ENCODE measurements at places on chromosomes 6 and 20.

DNA sequence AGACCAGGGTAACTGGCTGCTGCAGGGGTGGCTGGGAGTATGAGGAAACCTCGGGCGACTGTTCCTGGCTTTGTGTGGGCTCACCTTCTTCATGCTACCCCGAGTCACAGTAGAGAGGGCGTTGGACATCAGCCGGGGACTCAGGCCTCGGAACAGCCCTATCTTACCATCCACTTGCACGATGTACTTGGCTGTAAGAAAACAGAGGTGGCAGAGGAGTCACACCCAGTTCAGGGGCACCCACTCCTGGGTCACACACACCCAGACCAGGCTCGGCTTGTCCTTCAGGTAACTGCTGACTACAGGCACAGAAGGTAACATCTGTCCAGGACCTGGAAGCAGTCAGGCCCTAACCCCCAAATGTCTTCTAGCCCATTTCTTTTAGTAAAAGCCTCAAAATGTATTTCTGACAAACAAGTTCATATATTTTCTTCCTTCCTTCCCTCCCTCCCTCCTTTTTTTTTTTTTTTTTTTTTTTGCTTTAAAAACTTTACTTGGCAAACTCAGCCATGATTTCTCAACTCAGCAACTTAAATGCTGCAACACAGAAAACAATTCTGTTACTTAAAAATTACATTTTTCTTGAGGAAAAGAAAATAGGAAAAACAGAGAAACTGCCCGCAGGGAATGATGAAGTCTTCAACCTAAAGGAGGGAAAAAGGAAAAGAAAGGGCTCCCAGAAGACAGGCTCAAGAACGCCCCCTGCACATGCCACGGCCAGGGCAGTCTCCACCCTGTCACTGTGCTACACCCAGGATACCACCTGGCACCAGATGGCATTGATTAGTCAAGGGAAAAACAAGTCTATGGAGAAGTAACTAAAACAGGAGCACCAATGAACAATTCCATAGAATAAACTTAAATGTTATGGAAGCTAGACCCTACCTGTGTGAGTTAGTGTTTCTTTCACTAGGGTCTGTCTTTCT, 7.3 kb downstream of the MTCH1 start:
- no peak for DNase-seq

GRCh38 chr20:34715384-34715783, 11.2 kb downstream of the TP53INP2 start:
- DNase-seq: no peak

DNA sequence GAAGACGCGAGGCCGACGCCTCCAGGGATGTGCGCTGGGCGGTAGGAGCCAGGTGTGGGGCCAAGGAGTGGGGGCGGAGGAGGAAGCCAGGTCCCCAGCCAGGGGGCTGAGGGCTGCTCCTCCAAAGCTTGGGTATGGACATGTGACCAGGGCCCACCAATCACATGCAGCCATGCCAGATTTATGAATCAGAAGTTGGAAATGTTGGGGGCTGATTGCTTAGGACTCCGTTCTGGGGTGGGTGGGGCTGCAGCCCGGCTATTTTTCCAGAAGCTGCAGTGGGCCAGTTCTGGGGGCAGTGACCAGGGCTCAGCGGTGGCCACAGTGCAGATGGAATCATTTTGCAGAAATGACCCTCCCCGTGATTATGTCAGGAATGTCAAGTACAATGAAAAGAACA, 96.0 kb downstream of the CEBPB start:
- no peak for DNase-seq

DNA sequence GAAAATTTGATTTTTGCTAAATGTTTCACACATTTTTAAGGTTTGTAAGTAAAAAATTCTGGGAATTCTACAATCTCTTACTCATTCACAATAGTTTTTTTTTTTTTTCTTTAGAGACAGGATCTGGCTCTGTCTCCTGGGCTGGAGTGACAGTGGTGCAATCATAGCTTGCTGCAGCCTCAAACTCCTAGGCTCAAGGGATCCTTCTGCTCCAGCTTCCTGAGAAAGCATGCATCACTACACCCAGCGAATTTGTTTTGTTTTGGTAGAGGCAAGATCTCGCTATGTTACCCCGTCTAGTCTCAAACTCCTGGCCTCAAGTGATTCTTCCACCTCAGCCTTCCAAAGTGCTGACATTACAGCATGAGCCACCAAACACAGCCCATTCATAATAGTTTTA, 232.8 kb downstream of the GJA1 start:
- DNase-seq: no peak

DNA sequence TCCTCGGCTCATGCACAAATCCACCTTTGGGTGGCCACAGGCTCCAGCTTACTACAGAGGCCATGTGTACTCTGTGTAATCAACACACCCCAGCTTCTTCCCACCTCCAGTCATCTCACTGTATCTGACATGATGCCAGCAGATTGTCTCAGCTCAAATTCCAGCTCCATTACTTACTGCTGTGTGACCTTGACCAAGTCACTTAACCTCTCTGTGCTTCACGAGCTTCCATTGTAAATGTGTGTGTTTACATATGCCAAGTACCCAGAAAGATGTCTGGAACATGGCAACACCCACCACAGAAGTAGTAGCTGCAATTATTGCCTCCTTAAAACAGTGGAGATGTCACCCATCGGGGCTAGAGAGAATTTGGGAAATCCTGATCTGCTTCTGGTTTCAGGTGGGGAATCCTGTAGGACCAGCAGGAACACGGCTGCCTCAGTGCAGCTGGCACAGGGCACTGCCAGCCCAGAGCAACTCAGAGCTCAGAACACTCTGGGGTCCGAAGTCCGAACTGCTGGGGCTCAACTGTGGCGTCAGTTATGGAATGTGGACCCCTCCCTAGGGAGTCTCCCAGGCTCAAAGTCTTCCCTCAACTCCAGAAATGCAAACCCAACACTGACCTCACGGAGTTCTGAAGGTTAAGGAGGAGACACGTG, 21.2 kb upstream of the HLA-B start:
- DNase-seq: no peak

- no peak for DNase-seq
These were observed 20.6 kb upstream of the ARHGAP18 start for GRCh38 chr6:129730477-129731165.

DNA sequence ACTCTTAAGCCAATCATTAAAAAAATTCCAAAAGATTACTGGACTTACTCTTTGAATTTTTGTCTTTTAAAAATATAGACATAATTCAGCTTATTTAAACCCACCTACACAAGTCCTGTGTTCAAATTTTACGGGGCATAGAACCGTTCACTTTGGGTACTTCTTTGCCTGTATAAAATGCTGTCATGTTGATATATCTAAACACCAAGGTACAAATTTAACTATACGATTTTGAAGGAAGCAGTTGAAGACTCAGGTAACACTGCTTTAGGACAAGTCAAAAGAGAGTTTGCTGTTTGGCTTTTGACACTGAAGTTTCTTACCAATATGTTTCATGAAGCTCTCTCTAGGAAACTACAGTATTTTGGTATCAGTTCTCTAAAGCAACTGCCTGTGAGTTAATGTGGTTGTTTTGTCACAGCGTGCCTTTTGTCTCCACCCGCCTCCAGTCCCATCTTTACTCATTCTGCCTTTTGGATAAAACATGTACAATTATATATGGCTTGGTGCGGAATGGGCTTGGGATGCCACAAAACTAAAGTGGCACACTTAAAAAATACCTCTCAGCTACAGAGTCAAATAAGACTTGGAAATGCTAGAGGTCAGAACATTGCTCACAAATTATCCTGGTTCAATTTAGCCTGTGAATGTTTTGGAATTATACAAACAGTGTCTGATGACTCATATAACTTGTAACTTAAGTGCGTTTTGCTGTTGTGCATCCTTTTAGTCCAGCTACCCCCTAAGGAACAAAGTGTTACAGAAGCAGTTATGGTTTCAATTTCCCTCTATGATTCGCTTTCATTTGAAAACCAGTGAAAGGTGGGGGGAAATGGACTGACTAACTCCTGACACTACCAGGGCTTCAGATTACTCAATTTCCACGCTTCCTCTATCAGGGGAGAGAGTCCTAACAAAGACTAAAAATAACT, 38.7 kb downstream of the RGS17 start:
- DNase-seq: no peak

DNA sequence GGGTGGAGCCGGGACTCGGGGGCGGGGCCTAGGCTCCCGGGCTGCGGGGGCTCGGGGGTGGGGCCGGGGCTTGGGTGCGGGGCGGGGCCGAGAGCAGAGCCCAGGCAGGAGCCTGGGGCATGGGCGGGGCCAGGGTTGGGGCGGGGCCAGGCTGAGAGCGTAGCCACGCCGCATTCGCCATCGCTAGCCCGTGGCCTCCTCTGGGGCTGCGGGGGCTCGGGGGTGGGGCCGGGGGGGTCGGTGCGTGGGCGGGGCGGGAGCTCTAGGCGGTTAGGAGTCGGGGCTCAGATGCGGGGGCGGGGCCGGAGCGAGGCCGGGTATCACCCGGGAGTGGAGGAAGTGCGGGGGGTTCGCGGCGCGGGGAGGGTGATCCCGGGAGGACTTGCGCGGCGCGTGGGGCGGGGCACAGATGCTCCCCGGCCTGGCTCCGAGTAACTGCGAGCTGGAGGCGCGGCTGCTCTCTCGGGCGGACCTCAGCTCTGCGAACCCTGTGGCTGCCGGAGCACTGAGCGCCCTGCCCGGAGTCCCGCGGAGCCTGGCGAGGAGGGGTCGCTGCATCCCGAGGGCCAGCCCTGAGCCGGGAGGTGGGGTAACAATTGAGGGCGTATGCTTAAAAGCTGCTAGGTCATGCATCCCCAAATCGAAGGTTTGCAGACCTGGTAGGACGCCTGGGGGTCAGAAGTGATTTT, 434 bp upstream of the ECI2 start:
- DNase-seq: peak; percentile 92

DNA sequence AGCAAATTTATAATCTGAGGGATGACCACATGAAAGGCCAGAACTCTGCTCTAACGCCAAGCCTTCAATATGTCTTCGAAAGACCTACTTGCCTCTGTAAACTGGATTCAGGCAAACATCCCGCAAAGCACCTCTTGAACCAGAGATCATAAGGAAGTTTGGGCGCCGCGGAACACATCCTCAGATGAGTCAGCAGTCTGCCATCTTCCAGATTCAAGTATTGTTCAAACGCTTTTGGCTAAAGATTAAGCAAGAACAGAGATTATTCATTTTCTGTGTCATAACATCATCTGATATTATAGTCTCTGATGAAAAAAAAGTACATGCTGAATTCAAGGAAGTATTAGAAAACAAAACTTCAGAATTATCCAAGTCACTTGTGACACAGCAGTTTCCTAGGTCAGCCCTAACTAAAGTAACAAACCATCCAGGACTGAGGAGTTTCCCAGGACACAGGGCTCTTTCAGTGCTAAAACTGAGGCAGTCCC, 20.8 kb downstream of the TBC1D7 start:
- no peak for DNase-seq

DNA sequence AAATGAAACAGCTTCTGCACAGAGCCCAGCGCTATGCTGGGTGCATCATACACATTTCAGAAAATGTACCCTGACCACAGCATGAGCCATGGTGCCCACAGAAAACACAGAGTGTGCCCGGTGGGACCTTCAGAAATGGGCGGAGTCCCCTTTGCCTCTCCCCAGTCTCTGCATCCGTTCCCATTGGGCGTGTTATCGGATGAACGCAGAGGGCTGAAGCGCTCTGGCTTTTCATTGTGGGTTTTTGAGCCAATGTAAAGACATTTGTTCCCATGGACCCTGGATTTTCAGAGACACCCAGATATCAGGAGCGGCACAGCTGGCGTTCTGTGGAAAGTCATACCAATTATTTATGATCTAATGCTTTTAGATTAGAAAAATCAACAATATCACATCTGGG, 99.8 kb downstream of the DACT2 start:
- no peak for DNase-seq

DNA sequence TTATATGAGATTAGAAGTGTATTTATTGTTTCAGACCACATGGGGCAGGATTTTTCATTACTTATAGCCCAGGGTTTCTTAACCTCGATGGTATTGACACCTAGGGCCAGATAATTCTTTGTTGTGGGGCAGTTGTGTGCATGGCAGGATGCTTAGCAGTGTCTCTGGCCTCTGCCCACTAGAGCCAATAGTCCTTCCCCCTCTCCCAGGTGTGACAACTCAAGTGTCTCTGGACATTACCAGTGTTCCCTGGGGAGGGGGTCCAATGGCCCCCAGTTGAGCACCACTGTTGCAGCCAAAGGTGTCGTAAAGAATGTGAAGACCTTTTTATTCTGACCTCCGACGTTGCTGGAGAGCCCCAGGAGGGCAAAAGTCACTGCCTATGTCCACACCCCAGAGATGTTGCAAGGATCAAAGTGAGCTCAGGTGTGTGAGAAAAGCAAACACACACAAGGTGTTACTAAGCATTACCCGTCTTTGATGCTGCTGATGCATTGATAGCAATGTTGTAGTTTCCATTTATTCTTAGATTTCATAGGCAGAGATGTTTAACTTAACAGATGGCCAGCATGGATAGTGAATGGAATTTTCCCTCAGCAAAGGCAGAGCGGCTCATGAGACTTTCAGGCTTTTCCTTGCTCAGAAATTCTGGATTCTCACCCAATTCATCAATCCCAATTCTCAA, 22.2 kb downstream of the BANF2 start:
- DNase-seq: no peak

- no peak for DNase-seq
These were observed 31.1 kb downstream of the NCOA7 start for GRCh38 chr6:125821825-125822281.

DNA sequence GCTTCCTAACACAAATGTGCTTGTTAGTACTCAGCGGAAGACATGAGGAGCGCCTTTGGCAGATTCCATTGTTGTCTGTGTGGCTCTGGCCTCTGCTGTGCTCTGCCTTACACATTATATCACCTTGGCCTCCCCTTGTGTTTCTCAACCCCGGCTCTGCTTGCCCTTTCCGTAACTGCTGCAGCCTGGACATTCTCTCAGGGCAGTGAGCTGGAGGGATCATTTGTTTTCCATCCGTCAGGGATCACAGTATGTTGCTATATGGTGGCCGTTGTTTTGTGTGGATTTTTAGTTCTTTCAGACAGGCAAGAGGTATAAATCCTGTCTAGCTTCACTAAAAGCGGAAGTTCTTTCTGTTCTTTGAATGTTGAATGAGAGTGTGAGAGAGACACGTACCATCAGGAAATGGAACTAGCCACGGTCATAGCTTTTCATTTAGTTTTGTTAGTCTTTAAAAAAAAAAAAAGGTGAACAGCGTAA, 175.1 kb downstream of the JARID2 start:
- no peak for DNase-seq

DNA sequence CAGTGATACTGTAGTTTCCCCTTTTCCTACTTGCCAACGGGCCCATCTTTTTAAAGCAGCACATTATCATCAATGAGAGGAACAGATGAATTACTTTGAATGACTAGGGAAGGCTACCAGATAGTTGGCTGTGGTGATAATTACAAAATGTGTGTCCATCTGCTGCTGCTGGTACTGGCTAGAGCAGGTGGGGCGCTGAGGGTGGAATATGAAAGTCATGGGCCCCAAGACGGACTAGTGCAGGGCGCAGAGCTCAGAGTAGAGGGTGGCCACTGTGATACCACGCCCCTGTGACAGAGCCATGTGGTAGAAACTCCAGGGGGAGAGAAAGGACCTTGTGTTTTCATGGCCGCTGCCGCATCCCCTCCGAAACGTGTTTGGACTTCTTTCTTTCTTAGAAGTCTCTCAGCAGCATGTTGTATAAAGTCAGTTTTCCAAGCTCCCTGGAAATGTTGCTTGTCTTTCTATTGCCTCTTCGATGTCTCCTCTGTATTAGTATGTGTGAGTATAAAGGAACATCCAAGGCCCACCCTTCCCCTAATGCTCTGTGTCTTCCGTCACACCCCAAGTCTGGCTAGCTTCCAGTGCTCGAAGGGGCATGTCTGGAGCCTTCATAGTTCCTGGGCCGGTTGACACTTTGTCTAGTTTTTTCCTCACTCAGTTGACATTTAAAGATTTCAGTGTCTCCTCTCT, 88.1 kb downstream of the PPP1R14C start:
- DNase-seq: no peak

GRCh38 chr6:152223636-152224035, 413.5 kb downstream of the SYNE1 start:
- no peak for DNase-seq
